Pancreas (tissue), 10 donors: ENCODE measurements at places on chromosomes 13 and 19. TPM values are rescaled to one million over a fixed set of nuclear protein-coding genes. Genes with fewer than 3 reads are reported as not detected.

The TSSK6 gene
- 2.3 TPM for total RNA-seq

The FAM83E gene
- 2.9 TPM for total RNA-seq

The GRWD1 gene
- total RNA-seq = 16.9 TPM

The SHISA7 gene
- total RNA-seq = 0.06 TPM

The CPAMD8 gene
- 0.79 TPM for total RNA-seq

The IRS2 gene
- 4.3 TPM for total RNA-seq

The CEACAM8 gene
- not detected for total RNA-seq

The FREM2 gene
- 8.2 TPM for total RNA-seq

The MUC16 gene
- 0.04 TPM for total RNA-seq

The CYP4F8 gene
- not detected for total RNA-seq

The RAB11B gene
- 52.1 TPM for total RNA-seq

The HRC gene
- not detected for total RNA-seq

The ITM2B gene
- 240 TPM for total RNA-seq

The CATSPERD gene
- not detected for total RNA-seq

The PRR12 gene
- 8.9 TPM for total RNA-seq

The FCGBP gene
- total RNA-seq = 63.9 TPM

The KIR3DL1 gene
- not detected for total RNA-seq

The ZNF534 gene
- not detected for total RNA-seq

The TICAM1 gene
- 4.9 TPM for total RNA-seq

The LILRB5 gene
- total RNA-seq = 1.4 TPM

The TTC9B gene
- not detected for total RNA-seq

The ASF1B gene
- total RNA-seq = 0.43 TPM

The URI1 gene
- 27.3 TPM for total RNA-seq

The LENG8 gene
- total RNA-seq = 122 TPM

The CBARP gene
- total RNA-seq = 0.97 TPM

The ATP8B3 gene
- total RNA-seq = 0.75 TPM

The ZBTB45 gene
- 4.3 TPM for total RNA-seq

The ADAMTSL5 gene
- total RNA-seq = 4.0 TPM

The CD37 gene
- total RNA-seq = 6.1 TPM

The COG3 gene
- 16.4 TPM for total RNA-seq

The NLRP9 gene
- total RNA-seq = not detected

The MBD3L3 gene
- total RNA-seq = not detected

The SLAIN1 gene
- total RNA-seq = 9.7 TPM

The LIM2 gene
- total RNA-seq = not detected

The C1QTNF9B gene
- 0.20 TPM for total RNA-seq

The PBX4 gene
- total RNA-seq = 0.35 TPM

The SIGLEC11 gene
- total RNA-seq = 2.0 TPM

The CALR3 gene
- not detected for total RNA-seq

The FGF21 gene
- not detected for total RNA-seq

The PRDX2 gene
- 108 TPM for total RNA-seq

The CEACAM20 gene
- not detected for total RNA-seq

The KLK1 gene
- total RNA-seq = 844 TPM

The ZNF439 gene
- total RNA-seq = 2.2 TPM

The ZSWIM9 gene
- total RNA-seq = 3.7 TPM

The CD209 gene
- total RNA-seq = 4.5 TPM

The KCNN1 gene
- total RNA-seq = not detected

The ZNF414 gene
- 8.9 TPM for total RNA-seq

The SYNE4 gene
- 4.0 TPM for total RNA-seq

The GPR12 gene
- total RNA-seq = not detected

The IGSF23 gene
- total RNA-seq = 0.95 TPM
